AG09319 (cell line): ENCODE measurements at places on chromosomes 2 and 18.
A peak's percentile ranks its signal among the peaks of the same experiment; 100 is the strongest.

DNA sequence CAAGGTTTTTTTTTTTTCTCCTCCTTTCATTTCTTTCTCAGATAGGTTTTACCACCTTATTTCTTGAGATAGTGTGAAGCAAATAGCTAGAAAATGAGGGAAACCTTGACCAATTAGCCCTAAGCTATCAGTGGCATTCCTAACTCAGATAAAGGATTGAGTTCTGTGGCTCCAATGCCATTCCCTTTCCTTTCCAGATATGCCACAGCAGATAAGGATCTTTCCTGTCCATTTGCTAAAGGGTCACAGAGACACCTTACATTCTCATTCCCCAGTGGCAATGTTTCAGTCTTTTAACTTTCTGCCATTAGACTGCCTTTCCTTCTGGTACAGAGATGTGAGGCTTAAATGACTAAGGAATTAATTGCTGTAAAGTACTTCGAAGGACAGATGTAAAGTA lies 81.7 kb downstream of the MGAT5 start:
- DNase-seq = no peak

GRCh38 chr2:183195397-183195796 lies 71.2 kb downstream of the NUP35 start:
- DNase-seq = no peak

DNA sequence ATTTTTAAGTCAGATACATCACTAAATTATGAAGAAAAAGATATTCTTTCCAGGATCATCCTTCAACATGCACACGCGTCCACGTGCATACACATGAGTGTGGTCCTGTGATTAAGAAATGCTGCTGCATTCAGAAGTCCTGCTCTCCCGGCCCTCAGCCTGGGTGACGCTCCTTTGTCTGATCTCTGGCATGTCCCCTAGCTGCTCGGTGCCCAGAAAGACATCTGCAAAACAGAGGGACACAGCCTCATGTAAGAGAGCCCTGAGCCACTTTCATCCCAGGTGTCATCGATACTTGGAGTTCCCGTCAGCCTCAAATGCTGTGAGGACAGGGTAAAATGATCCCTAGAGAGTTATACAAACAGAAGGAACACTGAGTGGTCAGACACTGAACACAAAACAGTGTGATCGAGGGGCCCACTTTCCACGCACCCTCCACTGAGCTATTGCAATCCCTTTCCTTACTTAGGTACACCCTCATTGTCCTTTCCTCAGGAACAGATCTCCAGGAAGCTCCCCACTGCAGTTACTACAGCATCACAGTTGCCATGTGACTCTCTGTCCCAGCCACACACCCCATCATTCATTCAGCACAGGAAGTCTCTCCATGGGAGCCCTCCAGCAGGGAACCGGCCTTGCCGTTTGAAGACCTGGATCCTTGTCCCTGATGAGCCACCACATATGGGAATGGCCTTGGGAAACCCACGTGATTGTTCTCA lies 32.1 kb downstream of the CRACDL start:
- DNase-seq = no peak

- DNase-seq = no peak
These were observed 35.1 kb downstream of the MYO1B start for GRCh38 chr2:191280290-191280689.

DNA sequence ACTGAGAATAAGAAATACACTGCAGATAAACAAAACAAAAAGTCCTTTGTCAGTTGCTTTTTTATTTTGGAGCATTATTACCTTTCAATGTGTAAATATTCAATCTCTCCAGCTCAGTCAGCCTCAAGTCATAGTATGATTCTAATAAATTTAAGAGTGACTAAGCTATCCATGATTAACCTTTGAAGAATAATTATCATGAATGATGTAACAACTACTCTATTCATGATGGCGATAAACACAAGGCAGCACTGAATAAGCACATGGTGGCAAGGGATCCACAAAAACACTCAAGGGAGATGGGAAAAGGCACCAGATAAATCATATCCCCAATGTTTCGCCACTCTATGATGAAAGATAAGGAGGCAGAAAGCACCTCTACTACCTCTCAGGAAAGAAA lies 67.0 kb downstream of the MAP4K3 start:
- DNase-seq = no peak

- DNase-seq = no peak
These were observed 23.9 kb downstream of the DOK1 start for GRCh38 chr2:74578408-74578807.

GRCh38 chr2:31476511-31477180 lies 62.1 kb upstream of the XDH start:
- no peak for DNase-seq

GRCh38 chr2:231069379-231070054 lies 12.8 kb downstream of the PSMD1 start:
- no peak for DNase-seq

DNA sequence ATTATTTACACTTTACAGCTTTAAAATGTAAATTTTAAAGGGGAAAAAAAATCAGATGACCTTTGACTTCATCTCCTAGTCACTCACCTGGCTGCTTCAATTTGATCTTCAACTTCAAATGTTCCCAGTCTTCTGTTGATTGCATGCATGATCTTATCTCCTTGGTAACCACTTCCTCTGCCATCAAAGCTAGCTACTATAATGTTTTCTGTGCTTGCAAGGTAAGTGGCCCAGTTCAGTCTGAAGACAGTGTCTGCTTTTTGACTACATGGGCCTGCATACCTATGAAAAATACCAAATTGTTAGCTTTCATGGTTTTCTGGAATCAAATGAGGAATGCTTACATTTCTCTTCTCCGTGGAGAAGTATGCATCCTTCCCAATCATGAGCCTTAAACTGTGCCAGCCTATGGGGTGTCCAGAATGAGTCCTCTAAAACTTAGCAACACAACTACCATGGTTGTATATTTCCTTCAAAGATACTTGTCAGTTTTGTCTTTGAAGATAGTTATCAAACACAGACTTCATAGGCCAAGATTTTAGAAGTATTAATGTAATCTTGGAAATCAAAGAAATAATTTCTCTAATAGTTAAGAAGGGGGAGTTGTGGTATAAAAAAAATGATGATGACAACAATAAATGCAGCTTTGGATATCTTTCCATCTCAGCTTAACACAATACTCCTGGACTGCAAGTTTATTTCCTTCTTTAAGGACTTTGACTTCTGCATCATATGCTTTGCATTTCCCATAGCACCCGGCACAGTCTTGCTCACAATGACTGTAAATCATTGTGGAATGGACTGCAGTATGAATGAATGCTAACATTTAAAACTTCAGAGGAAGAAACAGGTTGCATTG lies 62.1 kb downstream of the DPP4 start:
- no peak for DNase-seq

- no peak for DNase-seq
These were observed 155.1 kb downstream of the DYSF start for GRCh38 chr2:71608441-71608840.

- DNase-seq = no peak
These were observed 236.7 kb upstream of the MYT1L start for GRCh38 chr2:2567776-2568175.

DNA sequence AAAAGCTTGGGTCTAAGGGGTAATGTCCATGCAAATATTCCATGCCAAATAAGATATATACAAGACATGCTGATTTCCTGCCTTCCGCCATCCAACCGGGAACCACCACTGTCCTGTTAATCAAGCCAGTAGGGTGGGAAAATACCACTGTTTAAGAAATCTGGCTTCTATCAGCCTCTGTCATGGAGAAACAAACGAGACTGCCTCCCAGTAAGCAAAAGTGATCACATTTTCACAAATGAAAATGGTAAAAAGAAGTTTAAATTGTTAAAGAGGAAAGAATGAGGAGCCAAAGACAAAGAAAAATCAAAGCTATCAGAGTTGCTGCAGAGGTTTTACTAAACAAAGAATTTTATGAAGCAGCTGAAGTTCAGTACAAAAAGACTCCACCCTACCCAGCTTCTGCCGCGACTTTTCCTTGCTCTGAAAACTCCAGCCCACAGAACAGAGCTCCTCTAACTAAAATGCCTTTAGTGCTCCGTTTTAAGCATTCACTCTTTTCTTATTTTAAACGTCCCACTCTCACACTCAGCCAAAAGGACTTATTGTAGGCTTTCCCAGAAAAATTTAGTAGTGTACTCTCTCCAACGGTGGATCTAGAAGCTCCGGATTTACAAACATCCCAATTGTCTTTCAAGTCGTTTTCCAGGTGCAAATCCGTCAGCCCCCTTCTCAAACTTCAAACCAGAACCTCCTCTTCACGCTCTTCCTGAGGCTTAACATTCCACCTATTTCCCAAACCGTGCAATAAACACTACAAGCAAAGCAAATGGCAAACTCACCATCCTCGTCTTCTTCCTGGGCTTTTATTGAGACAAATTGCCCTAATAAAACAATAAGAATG lies 613 bp downstream of the COL5A2 start:
- peak; percentile 49 for DNase-seq

GRCh38 chr18:55442561-55442960 lies 145.4 kb downstream of the TCF4 start:
- no peak for DNase-seq

DNA sequence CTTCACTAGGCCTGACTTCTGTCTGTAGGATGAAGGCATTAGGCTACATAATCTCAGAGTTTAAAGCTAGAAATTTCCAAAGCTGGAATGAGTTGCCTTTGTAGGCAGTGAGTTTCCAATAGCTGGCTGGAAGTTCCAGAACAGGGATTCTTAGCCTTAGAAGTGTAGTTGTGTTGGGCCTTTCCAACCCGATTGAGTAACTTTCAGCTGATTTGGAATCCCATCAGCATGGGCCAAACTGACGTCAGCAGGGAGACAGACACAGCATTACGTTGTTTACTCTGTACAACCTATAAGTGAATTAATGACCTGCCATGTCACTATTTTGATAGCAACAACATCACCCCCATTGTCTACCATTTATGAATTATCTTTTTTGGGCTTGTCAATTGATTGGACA lies 56.9 kb downstream of the SETBP1 start:
- DNase-seq = no peak

DNA sequence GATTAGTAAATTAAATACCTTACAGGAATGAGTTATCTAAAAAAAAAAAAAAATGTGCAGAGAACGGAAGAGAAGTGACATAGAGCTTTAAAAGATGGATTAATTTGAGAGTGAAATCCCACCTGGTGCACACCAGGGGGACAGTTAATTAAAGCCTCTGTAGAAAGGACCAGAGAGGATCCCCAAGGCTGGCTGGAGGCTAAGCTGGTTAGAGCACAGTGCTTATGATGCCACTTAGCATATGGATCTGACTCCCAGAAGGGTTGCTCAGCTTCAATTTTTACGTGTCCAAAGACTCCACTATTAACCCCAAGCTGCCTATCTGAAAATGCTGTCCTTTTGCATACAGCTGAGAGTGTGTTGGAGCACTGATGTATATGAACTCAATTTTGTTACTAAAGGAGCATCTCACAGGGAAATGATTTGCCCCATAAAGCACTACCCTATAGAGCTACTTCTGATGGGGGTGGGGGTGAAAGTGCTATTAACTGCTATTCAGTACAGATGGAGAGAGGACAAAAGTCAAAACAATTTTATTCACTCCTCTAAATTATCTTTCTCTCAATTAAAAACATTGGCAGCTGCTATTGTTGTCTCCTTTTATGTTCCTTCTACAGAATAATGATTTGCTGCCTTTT lies 15.2 kb upstream of the SLC8A1 start:
- no peak for DNase-seq

DNA sequence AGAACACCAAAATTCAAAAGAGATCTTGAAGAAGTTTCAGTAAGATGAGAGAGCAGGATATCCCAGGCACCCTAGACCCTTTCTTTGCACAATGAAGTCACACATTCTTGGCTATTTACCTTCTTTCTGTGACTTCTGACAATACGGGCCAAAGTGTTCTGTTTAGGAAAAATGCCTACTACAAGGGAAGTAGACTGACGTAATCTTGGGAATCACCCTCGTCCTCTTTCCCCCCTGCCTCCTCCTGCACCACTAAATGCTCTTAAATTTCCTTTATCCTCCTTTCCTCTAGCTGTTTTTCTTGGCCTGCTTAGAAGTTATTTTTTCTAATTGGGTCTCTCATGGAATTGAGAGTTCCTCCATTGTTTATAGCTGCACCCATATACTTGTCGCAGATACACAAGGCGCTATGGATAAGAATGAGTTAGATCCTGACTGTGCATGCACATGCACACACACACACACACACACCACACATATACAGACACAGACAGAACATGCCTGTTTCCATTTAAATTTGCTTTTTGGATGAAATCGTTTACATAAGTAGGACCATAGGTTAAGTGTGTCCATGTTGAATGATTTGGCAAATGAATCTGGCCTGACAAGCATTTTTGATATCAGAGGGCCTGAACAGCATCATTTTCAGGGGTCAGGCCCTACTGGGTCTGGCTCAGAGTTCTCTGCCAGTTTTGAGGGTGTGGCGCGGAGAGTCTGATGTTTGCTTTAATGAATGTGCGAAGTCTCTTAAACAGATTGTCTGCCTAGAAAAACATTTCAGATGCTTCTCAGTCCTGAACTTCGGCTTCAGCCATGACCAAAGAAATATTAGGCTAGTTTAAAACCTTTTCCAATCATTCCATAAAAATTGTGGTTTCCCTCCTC lies 131.9 kb upstream of the NT5C1B start:
- DNase-seq = no peak

GRCh38 chr2:62743506-62743905 lies 38.0 kb downstream of the EHBP1 start:
- DNase-seq = no peak

GRCh38 chr2:29660201-29660600 lies 261.2 kb downstream of the ALK start:
- no peak for DNase-seq

DNA sequence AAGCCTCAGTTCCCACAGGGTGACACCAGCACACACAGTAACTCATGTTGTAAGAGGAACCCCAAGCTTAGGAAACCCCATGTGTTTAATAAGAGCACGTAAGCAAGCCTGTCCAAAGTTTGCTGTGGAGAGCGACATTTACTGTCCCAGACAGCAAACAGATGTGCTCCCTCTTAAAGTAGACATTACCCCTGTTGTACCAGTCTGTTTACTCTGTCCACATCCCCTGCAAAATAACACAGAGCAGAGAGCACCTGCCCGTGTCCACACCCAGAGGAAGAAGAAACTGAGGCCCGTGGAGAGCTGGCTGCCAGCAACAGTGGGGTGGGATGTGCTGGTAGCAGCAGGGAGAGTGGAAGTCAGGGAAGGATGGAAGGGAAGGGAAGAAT lies 243.5 kb downstream of the GBX2 start:
- no peak for DNase-seq

DNA sequence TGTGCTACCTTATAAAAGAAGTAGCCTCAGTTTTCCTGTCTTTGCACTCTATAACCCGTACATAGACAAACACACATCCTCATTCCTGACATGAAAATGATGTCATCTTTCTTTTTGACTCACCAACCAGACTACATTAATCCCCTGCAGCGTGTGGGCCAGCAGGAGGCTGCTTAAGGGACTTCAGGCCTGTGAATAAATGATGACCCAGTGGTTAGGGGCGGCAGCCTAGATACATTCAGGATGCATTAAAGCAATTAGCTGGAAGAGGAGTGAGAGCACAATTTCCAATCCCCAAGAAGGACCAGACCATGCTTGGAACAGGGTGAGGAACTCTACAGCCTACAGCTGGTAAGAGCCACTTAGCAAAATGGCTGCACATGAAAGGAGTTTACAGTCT lies 57.3 kb upstream of the KLF7 start:
- no peak for DNase-seq
